Activated CD4-positive, alpha-beta T cell treated with anti-CD3 and anti-CD28 coated beads, Interleukin-2, amount 50 U/mL, for 16 hours (primary cell): ENCODE measurements at places on chromosomes 7 and 10.

DNA sequence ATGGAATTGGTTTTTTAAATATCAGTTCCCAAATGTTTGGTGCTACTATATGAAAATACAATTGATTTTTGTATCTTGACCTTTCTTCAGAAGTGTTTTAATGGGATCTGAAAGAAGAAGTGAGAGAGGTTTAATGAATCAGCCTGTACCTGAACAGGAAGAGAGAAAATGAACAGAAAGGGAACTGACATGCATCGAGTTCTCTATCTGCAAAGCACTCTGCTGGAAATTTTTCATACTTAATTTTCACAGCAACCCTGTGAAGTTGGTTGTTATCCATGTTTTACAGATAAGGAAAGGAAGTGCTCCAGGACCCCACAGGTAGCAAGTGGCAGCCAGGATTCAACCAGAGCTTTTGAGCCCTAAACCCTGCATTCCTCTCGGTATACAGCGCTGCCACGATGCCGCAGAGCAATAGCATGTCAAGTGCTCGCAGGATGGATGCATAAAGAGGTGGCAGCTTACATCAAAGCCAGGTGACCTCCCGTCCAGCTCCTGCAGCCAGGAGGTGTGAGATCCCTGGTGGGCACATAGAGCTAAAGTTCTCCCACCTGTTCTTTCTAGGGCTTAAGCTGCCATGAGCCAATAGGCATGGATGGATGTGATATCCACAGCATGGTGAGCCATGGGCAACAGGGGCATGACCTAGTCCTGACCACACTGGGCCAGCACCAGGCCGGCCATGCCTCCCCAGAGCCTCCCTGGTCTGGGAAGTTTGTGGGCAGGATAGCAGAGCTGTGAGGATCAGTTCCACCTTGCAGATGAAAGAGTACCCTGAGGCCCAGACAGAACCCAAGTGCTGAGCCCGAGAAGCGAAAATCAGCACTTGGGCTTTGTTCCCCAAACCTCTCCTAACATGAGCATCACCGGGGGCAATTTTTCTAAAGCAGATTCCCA, 57.2 kb downstream of the CALML3 start:
- no peak for DNase-seq

DNA sequence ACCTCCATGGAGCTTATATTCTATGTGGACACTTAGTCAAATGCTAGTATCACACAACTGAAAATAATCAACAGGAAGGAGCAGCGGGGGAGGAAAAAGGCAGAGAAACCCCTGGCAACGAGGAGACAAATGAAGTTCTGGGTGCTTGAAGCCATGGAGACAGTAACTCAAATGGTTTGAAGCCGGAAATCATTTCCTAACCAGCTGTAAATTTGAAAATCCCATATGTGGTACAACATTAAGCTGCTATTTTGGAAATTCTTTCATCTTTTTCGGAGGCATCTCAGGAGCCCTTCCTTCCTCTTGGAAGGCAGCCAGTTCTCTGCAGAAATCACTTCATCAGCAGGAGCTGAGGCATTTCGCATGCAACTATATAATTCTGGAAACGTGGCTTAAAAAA, 91.4 kb downstream of the PPP1R3C start:
- no peak for DNase-seq

DNA sequence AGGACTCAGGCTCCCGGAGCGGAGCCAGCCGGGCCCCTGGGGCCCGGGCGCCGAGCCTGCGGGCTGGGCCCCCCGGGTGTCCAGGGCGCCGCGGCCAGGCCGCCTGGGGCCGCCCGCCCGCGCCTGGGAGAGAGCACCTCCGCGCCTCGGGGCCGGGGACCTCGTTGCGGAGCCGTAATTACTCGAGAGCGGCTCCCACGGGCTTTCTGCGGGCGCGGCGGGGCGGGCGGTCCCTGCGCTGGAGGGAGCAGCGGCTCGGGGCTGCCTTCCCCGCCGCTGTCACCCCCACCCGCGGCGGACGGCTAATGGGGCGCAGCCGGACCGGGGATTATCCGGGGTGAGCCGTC, 1.5 kb downstream of the GNB2 start:
- no peak for DNase-seq

- no peak for DNase-seq
Measured at GRCh38 chr7:101108330-101108857, 18.5 kb upstream of the SERPINE1 start.

GRCh38 chr10:35300063-35300699, 36.1 kb upstream of the CCNY start:
- no peak for DNase-seq

DNA sequence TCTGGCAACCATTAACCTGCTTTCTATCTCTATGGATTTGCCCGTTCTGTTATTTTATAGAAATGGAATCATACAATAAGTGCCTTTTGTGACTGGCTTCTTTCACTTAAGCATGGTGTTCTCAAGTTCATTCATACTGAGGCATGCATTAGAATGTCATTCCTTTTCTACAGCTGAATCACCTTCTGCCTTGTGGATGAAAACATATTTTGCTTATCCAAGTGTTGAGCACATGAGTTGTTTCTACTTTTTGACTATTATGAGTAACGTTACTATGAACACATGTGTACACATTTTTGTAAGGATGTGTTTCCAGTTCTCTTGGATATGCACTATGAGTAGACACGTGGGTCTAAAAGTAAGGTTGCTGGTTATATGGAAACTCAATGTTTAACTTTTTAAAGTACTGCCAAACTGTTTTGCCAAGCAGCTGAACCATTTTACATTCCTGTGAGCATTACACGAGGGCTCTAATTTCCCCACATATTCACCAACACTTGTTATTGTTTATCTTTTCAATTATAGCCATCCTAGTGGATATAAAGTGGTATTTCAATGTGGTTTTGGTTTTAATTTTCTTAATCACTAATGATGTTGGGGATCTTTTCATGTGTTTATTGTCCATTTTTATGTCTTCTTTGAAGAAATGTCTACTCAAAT, 241.3 kb downstream of the FANK1 start:
- DNase-seq = no peak

DNA sequence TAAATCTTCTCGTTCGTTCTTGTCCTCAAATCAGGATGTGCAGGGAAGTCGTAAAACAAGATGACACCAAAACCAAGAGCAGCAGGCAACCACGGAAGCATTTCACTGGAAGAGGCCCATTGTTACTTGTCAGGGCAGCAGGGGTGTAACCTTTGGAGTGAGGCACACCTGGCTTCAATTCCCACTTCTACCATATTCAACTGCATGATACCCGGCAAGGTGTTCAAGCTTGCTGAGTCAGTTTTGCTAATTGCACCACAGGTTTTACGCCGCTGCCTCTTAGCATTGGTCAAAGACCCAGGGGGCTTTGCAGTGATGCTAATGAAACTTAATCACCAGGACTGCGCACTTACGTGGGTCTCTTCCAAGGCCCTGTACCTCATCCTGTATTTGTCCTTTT, 50.0 kb upstream of the PTER start:
- no peak for DNase-seq

DNA sequence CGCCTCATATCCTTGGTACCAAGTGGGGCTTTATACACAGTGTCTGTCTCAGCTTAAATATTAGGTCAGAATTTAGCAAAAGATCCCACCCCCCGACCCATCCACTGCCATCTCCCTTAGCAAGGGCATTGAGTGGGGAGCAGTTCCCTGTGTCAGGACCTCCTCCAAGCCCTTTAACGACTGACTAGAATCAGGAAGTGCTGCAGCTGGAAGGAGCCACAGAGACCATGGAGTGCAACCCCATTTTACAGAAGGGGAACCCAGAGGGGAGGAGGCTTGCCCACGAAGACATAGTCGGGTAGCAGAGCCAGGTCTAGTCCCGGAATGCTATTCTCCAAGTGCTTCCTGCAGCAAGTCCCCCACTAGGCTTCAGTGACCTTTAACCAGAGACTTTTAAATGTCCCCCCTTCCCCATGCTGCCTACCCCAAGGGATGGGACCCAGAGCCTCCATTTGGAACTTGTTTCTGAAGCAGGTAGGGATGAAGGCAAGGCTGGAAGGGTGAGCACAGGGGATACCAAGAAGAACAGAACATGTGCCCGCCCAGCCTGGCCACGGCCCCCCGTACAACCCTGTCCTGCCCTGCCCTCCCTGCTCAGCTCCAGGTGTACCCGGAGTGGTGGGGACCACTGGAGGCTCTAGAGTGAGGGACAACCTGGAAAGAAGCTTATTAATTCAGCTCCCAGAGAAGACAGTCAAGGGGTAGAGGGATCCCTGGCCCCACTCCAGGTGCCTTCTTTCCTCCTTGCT, 41.3 kb downstream of the C10orf105 start:
- no peak for DNase-seq

- no peak for DNase-seq
Measured at GRCh38 chr7:46625032-46625431, 704.0 kb upstream of the IGFBP3 start.

- DNase-seq = no peak
Measured at GRCh38 chr10:13502380-13502779, 26.4 kb downstream of the BEND7 start.

- DNase-seq = no peak
Measured at GRCh38 chr7:158164101-158165095, 423.2 kb downstream of the PTPRN2 start.

GRCh38 chr7:30735631-30736030, 16.3 kb upstream of the INMT start:
- DNase-seq = no peak

- DNase-seq = no peak
Measured at GRCh38 chr7:117095055-117095454, 141.8 kb downstream of the ST7 start.

- no peak for DNase-seq
Measured at GRCh38 chr7:129258649-129259389, 34.0 kb downstream of the AHCYL2 start.

- no peak for DNase-seq
Measured at GRCh38 chr7:124996778-124997177, 67.2 kb upstream of the POT1 start.

GRCh38 chr7:126445991-126446390, 806.8 kb downstream of the GRM8 start:
- DNase-seq = no peak

DNA sequence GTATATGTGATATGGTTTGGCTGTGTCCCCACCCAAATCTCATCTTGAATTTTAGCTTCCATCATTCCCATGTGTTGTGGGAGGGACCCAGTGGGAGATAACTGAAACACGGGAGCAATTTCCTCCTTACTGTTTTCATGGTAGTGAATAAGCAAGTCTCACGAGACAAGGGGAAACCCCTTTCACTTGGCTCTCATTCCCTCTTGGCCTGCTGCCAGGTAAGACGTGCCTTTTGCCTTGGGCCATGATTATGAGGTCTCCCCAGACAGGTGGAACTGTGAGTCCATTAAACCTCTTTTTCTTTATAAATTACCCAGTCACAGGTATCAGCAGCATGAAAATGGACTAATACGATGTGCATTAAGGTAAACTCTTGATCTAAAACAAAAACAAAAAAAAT, 357.1 kb upstream of the AOAH start:
- DNase-seq = no peak

DNA sequence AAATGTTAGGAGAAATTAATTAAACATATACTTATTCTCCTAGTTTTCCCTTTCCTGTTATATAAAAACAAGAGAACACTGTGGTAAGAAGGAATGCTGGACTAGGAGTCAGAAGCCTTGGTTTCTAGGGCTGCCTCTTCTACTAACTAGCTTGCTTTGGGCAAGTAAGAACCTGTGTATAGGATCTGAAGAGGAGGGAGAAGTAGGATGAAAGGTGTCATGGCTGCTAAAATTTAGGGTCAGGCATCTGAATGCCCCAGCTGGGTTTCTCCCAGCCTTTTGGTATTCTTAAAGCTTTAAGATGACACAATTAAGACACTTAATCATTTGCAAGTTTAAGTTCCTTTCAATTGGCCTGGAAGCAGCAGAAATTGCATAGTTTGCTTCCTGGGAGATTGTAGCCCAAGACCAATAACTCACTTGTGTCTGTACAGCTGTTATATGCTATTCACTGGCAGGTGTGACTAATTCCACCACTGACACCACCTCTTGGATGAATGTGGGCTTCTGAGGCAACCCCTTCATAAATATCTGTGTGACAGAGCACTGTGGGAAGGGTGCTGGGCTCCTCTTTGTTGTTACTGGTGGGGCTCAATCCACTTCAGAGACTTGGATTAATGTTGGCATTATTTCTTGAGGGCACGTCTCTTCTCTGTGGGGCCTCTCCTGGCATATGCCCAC, 137.2 kb downstream of the LRMDA start:
- no peak for DNase-seq

- no peak for DNase-seq
Measured at GRCh38 chr10:100784126-100784525, 38.7 kb downstream of the PAX2 start.

- DNase-seq = no peak
Measured at GRCh38 chr7:26397332-26397731, 105.7 kb downstream of the SNX10 start.

GRCh38 chr7:44805950-44806349, 9.5 kb downstream of the PPIA start:
- DNase-seq = no peak

- no peak for DNase-seq
Measured at GRCh38 chr10:117686606-117687005, 144.1 kb downstream of the EMX2 start.

DNA sequence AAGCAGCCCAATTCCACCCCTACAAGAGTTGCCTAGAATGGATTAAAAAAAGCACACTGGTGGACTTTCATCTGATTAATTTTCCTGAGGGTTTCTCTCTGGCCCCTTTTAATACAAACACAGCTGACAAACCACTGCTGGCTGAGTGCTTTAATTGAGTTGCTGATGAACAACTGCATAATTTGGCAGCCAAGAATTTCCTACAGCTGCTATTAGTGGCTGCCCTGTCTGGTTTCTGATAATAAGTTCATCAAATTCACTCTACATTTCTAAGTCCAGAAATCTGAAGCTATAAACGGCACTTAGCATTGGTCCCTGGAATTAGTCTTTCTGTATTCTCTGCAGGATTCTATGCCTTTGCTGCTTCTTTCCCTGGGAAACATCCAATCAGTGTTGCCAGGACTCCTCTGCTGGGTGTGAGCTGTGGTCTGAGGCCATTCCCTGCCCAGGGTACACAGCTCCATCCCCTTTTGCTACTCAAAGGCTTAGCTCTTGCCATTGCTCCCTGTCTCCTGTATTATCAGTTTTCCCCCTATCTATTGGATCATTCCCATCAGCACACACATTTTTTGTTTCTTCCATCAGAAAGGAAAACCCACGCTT, 110.6 kb downstream of the LSM5 start:
- no peak for DNase-seq

DNA sequence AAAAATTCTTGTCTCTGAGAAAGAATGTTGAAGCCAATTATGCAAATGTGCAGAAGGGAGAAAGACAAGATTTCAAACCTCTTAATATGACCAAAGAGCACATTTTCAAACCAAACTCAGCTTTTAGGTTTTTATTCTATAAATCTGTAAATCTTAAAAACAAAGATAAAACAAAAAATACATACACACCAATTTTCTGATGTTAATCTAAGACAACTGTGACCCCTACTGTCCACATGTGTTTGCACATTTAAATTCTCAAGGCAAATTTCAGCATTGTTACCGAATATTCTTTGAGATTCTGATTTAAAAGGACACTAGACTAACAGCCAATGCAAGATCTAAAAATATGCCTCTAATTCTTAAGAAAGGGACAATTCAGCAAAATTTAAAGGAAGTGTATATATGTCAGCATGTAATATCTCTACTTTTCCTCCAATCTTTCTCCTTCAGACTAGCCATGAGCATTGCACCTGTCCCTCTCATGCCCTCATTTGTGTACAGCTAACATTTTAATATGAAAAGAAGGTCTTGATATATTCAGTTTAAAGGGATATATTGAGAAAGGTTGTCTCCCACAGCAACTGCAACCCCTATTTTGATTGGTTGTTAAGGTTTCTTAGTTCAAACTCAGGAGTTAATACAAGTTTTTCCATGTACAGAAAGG, 417.9 kb downstream of the IPMK start:
- no peak for DNase-seq

GRCh38 chr10:58546137-58546536, 33.5 kb downstream of the BICC1 start:
- DNase-seq = no peak

- DNase-seq = no peak
Measured at GRCh38 chr10:43000021-43000411, 76.9 kb upstream of the RET start.
